ENCODE measurements at places on chromosomes 6 and 20. TPM values are rescaled to one million over a fixed set of nuclear protein-coding genes. Genes with fewer than 3 reads are reported as not detected.

GRCh38 chr6:147930745-147931144, 411.9 kb upstream of the SASH1 start:
- DNase-seq = no peak

The LPA gene
- 0.30 TPM for polyA plus RNA-seq

DNA sequence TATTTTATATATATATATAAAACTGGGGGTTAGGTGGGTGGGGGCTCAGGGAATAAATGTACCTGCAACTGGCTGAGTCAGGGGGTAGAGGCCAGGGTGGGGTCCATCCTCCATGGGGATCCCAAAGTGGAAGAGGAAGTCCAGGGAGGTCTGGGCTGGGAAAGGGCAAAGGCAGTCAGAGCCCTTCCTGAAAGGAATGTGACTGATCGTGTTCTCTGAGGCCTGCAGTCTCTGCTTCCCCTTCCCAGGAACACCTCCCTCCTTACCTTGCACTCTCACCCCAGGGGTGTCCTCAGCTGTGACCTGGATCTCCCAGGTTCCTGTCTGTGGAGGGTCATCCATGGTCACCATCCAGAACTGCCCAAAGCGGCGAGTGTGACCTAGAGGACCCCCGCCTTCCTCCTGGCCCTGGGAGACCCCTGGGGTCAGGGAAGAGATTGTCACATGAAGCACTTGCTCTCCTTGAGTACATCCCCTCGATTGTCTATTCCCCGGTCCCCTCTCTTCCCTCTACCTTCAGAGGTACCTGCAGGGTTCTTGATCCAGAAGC, 4.7 kb downstream of the SAPCD1 start:
- no peak for DNase-seq

The CCN6 gene
- 2.7 TPM for polyA plus RNA-seq

DNA sequence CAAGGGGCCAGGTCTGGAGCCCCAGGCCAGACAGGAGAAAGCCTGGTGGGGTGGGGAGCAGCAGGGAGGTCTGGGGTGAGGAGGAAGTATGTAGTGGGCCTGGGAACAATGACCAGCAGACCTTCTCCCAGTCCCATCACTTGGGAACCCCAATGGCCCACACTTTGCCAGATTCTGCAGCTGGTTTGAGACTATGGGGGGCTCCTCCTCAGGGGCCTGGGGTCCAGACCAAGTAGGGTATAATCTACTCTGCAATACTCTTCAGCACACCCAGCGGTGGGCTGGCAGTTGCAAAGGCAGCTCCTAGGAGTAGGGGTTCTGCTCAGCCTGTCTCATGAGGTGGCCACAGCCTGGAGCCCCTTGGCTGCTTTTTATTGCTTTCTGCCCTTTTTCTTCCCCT, 52.8 kb downstream of the NPEPL1 start:
- DNase-seq = no peak

- DNase-seq = no peak
Observed at GRCh38 chr20:59026904-59027740, 5.0 kb downstream of the ATP5F1E start.

DNA sequence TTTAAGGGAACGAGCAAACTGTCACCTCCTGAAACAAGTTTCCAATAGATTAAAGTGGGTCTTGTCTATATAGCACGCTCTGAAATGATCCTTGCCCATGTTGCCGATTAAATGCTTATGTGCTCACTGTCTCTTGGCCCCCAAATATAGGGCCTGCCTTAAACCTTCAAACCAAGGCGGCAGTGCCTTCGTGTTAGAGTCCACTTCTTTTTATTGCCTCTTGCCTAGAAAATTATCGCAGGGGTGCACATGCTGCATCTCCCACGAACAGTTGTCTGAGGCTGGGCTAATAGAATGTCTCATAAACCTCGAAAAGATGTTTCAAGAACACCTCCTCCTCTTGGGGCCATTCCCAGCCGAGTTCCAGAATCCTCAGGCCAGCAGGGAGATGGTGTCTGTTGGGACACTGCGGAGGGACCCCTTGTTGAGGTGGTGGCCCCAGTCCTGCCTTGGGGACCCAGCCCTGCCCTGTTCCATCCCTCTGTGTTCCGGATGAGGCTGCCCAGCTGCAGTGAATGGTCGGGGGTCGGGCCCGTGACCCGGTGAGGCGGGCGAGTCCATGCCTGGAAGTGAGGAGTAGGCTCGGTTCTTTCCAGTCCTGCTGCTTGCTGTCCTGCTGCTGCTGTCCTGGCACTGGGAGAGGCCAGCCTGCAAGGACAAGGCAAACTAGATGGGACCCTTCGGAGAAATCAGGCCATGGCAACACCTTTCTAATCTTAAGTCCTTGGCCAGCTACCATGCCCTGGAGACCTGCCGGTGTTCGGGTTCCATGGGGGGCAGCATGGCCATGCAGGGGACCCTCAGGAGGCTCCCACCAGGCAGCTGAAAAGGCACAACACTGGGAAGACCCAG, 34.7 kb upstream of the SLCO4A1 start:
- DNase-seq = no peak

DNA sequence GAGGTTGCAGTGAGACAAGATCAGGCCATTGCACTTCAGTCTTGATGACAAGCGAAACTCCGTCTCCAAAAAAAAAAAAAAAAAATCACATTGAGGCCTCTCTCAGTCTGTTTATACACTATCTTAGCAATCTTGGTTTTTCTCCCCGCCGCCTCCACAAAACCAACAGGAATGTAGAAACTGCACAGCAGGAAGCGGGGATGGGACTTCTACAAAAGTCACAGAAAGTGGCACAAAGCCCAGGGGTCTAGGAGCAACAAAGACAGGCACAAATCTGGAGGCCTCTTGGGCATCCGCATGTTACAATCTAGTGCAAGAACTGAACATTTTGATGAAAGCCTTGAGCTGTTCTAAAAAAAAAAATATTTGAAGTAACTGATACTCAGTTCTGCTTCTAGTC, 48.6 kb downstream of the KDM1B start:
- DNase-seq = no peak

GRCh38 chr6:96520171-96521115, 1.2 kb upstream of the UFL1 start:
- DNase-seq = no peak

GRCh38 chr6:15518057-15518456, 144.8 kb downstream of the DTNBP1 start:
- no peak for DNase-seq

The SPAG4 gene
- 4.8 TPM for polyA plus RNA-seq
